ENCODE measurements at places on chromosomes 7 and 10.
A peak's percentile ranks its signal among the peaks of the same experiment; 100 is the strongest.

DNA sequence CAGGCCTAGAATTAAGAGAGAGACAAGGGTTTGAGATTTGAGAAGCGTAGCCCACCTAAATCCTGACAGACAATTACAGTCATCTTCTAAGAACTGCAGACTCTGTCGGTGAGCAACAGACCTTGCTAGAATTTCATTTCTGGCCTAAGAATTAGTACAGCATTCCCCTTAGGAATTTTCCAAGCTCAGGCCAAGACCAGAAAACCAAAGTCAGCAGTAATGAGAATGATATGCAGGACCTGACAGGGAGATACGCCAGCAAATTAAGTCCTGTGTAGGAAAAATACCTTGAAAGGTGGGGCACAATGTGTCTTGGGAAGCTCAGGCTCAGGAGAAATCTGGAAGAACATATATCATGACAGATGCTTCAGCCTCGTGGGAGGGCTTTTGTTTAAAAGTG, 52.7 kb upstream of the HERPUD2 start:
- H3K27me3 ChIP-seq = no peaks in the 10 kb centered on the region
- H3K4me1 ChIP-seq = no peaks in the 10 kb centered on the region
- DNase-seq = no peak
- no peak overlapping the region for H3K27ac ChIP-seq
- H3K36me3 ChIP-seq = no peaks in the 10 kb centered on the region

- H3K27me3 ChIP-seq = peaks cover 35% of the 10 kb centered on the region
- no peak overlapping the region for H3K4me3 ChIP-seq
- H3K4me1 ChIP-seq = no peaks in the 10 kb centered on the region
- no peaks in the 10 kb centered on the region for H3K36me3 ChIP-seq
Measured at GRCh38 chr10:27660711-27661110, 84.9 kb downstream of the MKX start.

DNA sequence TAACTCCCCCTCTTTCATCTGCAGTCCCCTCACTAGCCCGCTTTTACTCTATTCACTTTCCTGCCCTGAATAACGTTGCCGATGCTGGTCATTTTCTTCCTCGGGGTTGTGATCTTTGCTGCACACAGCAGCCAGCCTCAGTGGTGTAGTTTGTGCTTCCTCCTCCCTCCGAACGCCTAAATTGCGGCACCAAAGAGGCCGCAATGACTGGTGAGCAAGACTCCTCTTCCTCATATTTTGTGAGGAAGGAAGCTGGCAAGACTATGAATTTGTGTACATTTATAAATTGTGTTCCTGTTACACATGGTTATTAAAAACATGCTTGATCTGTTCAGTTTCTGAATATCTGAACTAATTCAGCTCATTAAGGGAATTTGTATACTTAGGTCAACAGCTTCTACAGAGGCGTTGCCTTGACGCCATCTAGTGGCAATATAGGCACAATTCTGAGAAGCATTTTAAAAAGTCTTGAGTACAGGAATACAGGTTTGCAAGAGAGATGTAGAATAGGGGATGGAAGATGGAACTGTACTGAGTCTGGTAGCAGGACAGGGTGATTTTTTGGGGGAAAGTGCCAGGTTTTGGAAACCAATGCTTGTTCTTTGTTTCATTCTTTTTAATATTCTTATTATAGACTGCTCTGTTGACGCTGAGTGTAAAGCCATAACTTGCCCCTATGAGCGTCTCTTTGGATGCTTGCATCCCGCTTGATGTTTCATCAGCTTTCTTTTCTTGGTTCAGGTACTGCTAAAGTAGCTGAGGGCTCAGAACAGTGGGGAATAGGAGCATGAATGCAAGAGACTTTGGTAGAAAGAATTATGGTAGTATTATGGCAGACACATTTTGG, 4.1 kb upstream of the TAS2R5 start:
- H3K4me3 ChIP-seq = no peak overlapping the region
- H3K27me3 ChIP-seq = no peaks in the 10 kb centered on the region
- DNase-seq = peak; percentile 7
- H3K36me3 ChIP-seq = no peaks in the 10 kb centered on the region
- no peaks in the 10 kb centered on the region for H3K4me1 ChIP-seq

DNA sequence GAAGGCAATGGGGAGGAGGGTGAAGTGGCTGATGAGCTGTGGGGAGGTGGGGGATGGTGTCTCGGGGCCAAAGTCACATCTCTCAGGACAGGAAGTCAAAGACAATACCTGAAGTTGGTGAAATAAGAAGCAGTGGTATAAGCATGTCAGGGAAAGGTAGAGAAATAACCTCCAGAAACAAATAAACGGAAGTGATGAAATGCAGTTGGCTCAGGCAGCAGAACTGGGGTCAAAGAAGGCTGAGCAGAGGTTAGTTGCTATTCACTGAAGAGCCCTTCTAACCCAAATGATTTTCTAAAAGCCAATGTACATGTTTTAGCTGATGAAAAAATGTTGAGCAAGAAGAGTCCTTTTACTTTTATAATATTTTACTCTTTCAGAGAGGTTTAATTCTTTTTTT, 78.6 kb upstream of the ADRB1 start:
- peaks cover 4% of the 10 kb centered on the region for H3K36me3 ChIP-seq
- DNase-seq = no peak
- H3K4me3 ChIP-seq = no peak overlapping the region
- H3K27ac ChIP-seq = no peak overlapping the region
- H3K4me1 ChIP-seq = peaks cover 22% of the 10 kb centered on the region

DNA sequence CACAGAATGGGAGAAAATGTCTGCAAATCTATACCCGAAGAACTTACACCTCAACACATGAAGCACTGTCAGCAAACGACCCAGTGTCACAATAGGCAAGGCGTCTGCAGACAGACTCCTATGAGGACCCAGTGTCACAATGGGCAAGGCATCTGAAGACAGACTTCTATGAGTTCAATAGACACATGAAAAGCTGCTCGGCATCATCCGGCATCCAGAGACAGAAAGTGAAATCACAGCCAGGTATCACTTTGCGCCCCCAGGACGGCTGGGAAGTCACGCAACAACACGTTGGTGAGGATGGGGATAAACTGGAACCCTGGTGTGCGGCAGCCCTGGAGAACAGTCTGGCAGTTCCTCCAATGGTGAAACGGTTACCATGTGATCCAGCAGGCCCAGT, 273.2 kb downstream of the ELFN1 start:
- no peaks in the 10 kb centered on the region for H3K27me3 ChIP-seq
- H3K4me3 ChIP-seq = no peak overlapping the region
- peaks cover 52% of the 10 kb centered on the region for H3K4me1 ChIP-seq

GRCh38 chr10:60335708-60336107, 54.0 kb downstream of the ANK3 start:
- DNase-seq = no peak
- no peaks in the 10 kb centered on the region for H3K27me3 ChIP-seq
- no peak overlapping the region for H3K4me3 ChIP-seq
- H3K4me1 ChIP-seq = no peaks in the 10 kb centered on the region

- no peak overlapping the region for H3K27ac ChIP-seq
- H3K4me3 ChIP-seq = no peak overlapping the region
- no peaks in the 10 kb centered on the region for H3K27me3 ChIP-seq
- no peak for DNase-seq
- H3K36me3 ChIP-seq = peaks cover 2% of the 10 kb centered on the region
Measured at GRCh38 chr7:95424716-95425115, 10.1 kb downstream of the PON2 start.

- no peaks in the 10 kb centered on the region for H3K27me3 ChIP-seq
- peaks cover 42% of the 10 kb centered on the region for H3K4me1 ChIP-seq
- H3K27ac ChIP-seq = peak overlapping the region; percentile 81
- H3K36me3 ChIP-seq = no peaks in the 10 kb centered on the region
- DNase-seq = no peak
Measured at GRCh38 chr7:7761340-7761973, 43.0 kb upstream of the RPA3 start.

DNA sequence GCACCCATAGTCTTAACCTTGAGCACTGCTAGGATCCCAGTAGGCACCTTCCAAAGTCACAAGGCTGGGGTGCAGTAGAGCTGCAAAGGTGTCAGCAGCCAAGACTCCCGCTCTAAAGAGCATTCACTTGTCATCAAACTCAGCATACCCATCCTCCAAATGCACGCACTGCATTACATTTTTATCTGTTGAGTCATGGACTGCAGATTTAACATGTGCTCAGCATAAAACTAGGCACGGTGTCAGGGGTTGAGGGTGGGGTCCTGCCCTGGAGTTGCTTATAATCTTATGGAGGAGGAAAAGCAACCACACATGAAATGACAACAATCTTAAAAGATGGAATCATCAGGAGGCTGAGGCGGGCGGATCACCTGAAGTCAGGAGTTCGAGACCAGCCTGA, 102.6 kb downstream of the PARP12 start:
- H3K27me3 ChIP-seq = no peaks in the 10 kb centered on the region
- H3K4me1 ChIP-seq = peaks cover 3% of the 10 kb centered on the region
- H3K36me3 ChIP-seq = no peaks in the 10 kb centered on the region
- DNase-seq = no peak

DNA sequence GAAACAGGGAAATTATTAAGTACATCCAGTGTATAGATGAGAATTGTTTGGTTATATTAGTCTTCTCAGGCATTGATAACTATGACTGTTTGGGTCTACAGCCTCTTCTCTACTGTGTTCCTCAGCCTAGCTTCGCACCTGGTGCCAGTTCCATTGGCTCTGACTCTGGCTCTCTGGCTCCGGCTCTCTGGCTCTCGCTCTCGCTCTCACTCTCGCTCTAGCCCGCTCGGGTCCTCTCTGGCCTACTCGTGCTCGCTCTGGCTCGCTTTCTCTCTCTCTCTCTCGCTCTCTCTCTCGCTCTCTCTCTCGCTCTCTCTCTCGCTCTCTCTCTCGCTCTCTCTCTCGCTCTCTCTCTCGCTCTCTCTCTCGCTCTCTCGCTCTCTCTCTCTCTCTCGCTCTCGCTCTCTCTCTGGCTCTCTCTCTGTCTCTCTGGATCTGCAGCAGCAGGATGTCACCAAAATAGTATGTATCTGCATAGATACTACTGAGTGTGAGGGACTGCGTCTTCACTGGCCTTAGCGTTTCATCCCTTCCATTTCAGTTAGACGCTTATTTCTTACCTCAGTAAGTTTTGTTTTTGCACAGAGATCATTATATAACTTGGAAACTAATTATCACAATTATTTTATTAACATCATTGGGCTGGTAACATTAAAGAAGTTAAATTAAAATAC, 6.5 kb upstream of the SSBP1 start:
- H3K4me3 ChIP-seq = no peak overlapping the region
- H3K27me3 ChIP-seq = no peaks in the 10 kb centered on the region
- peaks cover under 1% of the 10 kb centered on the region for H3K4me1 ChIP-seq
- no peak overlapping the region for H3K27ac ChIP-seq

- H3K4me3 ChIP-seq = no peak overlapping the region
- H3K4me1 ChIP-seq = no peaks in the 10 kb centered on the region
- no peak for DNase-seq
- H3K27ac ChIP-seq = no peak overlapping the region
- H3K36me3 ChIP-seq = no peaks in the 10 kb centered on the region
Measured at GRCh38 chr7:78924581-78924980, 528.9 kb downstream of the MAGI2 start.

- peaks cover 94% of the 10 kb centered on the region for H3K27me3 ChIP-seq
- peaks cover 34% of the 10 kb centered on the region for H3K4me1 ChIP-seq
Measured at GRCh38 chr7:27205325-27206280, 5.7 kb upstream of the HOXA13 start.

- peaks cover 4% of the 10 kb centered on the region for H3K27me3 ChIP-seq
- H3K36me3 ChIP-seq = no peaks in the 10 kb centered on the region
- H3K4me1 ChIP-seq = no peaks in the 10 kb centered on the region
- no peak overlapping the region for H3K4me3 ChIP-seq
- no peak overlapping the region for H3K27ac ChIP-seq
Measured at GRCh38 chr7:34100661-34101060, 195.3 kb downstream of the BMPER start.

DNA sequence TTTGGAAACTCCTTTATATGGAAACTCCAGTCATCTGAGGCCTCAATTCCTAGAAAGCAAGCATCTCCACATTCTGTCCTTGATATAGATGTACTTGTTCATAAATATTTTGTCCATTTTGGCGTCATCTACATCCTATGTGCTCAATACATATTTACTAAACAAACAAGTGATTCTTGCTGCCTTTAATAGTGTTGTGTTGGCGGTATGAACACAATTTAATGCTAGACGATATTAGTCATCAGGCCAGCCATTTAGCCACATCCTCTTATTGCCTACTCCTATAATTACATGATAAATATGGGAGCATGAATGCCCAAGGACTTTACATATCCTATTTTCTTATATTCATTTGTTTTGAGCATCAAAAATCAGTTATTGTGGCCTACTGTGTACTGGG, 18.5 kb upstream of the IFRD1 start:
- H3K36me3 ChIP-seq = no peaks in the 10 kb centered on the region
- H3K4me1 ChIP-seq = no peaks in the 10 kb centered on the region
- no peaks in the 10 kb centered on the region for H3K27me3 ChIP-seq
- H3K4me3 ChIP-seq = no peak overlapping the region
- no peak overlapping the region for H3K27ac ChIP-seq

- H3K36me3 ChIP-seq = peaks cover 24% of the 10 kb centered on the region
- no peak overlapping the region for H3K4me3 ChIP-seq
- DNase-seq = no peak
- H3K27ac ChIP-seq = no peak overlapping the region
- H3K4me1 ChIP-seq = no peaks in the 10 kb centered on the region
- no peaks in the 10 kb centered on the region for H3K27me3 ChIP-seq
Measured at GRCh38 chr10:122830273-122830964, 15.2 kb downstream of the CUZD1 start.

Measured in activated naive CD8-positive, alpha-beta T cell treated with anti-CD3 and anti-CD28 coated beads, Interleukin-2, amount 50 U/mL, for 24 hours (primary cell).